EH (cell line): ENCODE measurements at places on chromosomes 11 and 22.

- peak; percentile 28 for DNase-seq
Measured at GRCh38 chr11:41613326-41613725, 153.9 kb upstream of the LRRC4C start.

DNA sequence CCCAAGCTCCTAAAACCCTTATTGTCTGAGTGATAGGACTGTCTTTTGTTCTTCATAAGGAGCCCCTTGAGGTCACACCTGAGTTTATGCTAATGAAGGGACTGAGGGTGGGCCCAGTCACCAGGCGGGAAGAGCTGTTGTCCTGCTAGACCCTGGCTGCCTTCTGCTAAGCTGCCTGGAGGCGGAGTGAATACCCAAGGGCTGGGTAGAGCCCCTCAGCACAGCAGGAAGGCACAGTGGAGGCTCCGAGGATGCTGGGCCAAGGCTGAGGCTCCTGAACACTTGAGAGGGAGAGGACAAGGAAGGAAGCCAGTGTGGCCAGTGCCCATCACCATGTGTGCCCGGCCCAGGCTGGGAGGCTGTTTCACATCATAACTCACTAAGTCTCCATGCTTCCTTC lies 4.8 kb upstream of the PHF21B start:
- DNase-seq = no peak

DNA sequence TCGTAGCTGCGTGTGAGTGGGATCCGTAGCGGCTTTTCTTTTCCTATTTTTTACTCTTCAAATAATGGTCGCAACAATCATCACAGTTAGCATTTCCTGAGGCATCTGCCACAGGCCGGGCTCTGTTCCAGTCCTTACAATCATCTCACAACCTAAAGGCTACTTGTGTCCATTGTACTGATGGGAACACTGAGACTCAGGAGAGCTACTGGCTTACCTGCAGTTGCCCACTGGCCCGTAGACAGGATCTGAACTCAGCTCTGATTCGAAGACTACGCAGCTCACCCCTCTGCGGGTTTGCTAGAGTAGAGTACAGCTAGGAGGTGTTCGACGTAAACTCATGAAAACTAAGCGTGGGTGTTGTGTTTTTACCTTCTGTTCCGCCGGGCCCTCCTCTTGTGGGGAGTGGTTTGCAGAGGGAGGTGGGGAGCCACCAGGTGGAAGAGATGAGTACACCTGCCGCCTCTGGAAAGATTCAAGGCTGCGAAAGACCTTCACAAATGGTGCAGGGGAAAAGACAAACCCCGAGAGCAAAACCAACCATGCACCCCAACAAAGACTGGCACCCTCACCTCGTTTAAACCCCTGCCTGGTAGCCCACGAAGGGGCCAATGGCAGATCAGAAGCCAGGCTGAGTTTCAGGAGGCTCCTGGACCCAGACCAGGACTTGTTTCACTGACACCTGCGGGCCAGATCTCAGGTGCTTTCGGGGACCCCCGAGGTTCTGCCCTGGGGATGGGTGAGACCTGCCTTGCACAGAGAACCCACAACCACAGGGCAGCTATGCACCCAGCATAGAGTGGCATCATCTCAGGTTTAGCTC lies 18.3 kb upstream of the RFPL3 start:
- no peak for DNase-seq

GRCh38 chr11:59053387-59053786 lies 32.7 kb upstream of the GLYATL1B start:
- DNase-seq = peak; percentile 65

GRCh38 chr22:46159777-46160176 lies 9.5 kb downstream of the PPARA start:
- DNase-seq = no peak

DNA sequence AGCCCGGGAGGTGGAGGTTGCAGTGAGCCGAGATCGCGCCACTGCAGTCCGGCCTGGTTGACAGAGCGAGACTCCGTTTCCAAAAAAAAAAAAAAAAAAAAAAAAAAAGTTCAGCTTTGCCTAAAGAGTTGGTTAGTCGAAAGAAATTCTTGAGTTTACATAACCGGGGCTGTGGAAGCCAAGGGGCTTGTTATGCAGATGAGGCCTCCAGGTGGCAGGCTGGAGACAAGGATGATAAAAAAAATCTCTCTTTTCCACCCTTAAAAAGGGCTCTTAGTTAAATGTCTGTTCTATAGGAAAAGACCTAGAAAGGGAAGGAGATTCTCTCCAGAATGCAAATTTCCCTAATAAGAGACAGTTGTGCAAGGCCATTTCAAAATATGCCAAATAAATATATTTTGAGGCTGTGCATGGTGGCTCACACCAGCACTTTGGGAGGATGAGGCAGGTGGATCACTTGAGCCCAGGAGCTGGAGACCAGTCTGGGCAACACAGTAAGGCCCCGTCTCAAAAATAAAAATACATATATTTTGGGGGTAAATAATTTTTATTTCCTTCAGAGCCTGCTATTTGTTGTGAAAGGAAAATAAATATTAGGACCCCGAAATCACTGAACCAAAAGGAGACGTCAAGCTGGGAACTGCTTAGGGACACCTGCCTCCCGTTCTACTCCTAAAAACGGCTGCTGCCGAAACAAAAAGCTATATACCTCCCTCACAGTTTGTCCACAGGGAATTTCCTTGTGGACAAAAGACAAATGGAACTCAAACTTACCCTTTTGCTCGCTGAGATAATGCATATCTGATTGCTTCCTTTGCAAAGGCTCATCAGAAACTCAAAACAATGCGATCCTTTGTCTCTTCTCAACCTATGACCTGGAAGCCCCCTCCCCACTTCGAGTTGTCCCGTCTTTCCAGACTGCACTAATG lies 2.4 kb upstream of the IFITM2 start:
- peak; percentile 79 for DNase-seq

- DNase-seq = no peak
Measured at GRCh38 chr11:11604370-11604990, 17.3 kb downstream of the GALNT18 start.

- DNase-seq = no peak
Measured at GRCh38 chr22:35887296-35887875, 141.2 kb downstream of the RBFOX2 start.

DNA sequence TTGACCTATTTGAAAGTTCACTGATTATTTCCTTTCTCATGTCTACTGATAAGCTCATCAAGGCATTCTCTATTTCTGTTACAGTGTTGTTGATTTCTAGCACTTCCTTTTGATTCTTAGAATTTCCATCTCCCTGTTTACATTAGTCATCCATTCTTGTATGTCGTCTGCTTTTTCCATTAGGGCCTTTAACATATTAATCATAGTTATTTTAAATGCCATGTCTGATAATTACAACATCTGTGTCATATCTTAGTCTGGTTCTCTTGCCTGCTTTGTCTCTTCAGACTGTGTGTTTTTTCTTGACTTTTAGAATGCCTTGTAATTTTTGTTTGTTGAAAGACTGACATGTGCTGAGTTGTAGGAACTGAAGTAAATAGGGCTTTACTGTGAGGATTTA lies 602.1 kb downstream of the SOX6 start:
- DNase-seq = no peak

DNA sequence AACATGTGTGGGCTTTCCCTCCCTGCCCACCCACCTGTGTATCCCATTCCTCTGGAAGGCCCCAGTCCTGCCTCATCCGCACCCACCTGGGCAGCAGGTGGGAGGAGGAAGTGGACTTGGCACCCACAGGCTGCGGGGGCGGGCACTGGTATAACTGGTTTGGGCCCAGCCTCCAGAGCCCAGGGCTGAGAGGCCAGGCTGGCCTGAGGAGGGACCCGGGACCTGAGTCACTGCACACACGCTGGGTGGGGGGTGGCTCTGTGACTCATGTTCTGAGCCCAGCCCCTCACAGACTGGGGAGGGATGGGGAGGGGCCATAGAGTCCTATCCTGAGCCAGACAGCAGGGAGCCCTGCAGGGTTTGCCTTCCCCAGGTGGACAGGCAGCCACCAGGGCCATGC lies 16.7 kb downstream of the PHLDA2 start:
- peak; percentile 93 for DNase-seq

GRCh38 chr11:21520244-21520643 lies 672.6 kb upstream of the ANO5 start:
- DNase-seq = no peak

DNA sequence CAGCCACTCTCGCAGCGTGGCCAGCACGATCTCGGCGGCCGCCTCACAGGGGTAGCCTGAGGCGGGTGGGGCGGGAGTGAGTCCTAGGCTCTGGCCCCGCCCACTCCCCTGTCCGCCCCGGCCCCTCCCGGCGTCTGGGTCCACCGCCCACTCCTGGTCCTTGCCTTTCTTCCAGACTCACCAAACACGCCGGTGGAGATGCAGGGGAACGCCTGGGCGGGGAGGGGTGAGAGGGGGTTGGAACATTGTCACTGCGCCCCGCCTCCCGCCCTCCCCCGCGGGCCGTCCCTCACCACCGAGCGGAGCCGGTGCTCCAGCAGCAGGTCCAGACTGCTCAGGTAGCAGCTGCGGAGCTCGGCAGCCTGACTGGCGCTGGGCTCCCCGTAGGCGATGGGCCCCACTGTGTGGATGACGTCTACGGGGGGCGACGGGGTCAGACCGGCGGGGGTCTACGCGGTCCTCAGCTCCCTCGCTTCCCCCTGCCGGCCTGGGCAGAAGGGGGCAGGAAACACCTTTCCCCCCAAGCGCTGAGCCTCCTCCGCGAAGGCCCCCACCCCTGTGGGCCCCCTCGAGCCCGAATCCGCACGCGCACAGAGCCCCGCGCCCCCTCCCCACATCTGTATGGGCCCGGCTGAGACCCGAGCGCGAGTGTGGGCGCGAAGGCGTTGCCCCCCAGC lies 13.2 kb downstream of the OTUB1 start:
- DNase-seq = peak; percentile 55

DNA sequence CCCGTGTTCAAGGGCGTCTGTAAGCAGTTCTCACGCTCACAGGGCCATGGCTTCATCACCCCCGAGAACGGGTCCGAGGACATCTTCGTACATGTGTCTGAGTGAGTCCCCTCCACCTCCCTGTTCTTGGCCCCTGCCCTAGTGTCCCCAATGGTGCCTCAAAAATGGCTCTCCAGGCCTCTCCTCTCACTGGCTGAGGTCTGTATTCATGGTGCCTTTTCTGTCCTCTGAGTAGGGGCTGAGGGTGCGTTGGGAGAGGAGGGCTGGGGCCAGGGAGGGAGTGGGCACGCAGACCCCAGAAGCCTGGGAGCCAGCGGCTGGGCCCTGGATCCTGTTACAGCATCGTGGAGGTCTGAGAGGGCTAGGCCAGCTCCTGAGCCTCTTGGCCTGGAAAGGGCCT lies 12.9 kb downstream of the CSDC2 start:
- DNase-seq = no peak
